ENCODE measurements at places on chromosomes 16 and 17.

DNA sequence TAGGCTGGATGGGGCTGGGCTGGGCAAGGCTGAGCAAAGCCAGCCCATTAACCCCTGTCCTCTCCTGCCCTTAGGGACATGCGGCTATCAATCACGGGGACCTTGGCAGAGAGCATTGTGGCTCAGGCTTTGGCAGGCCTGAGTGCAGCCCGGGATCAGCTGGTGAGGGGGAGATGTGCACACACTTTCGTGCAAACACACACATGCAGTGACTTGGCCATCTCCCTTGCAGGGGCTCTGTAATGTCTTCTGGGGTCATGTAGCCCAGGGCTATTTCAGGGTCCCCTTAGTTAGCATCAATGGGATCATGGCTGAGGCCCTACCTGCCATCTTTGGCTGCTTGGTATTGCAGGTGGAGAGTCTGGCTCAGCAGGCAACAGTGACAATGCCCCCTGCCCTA lies 6.9 kb downstream of the CARMIL2 start:
- DNase-seq = no peak

GRCh38 chr16:53771655-53772497 lies 67.9 kb downstream of the FTO start:
- no peak for DNase-seq

GRCh38 chr16:15835136-15835878 lies 21.5 kb downstream of the MYH11 start:
- DNase-seq = no peak

DNA sequence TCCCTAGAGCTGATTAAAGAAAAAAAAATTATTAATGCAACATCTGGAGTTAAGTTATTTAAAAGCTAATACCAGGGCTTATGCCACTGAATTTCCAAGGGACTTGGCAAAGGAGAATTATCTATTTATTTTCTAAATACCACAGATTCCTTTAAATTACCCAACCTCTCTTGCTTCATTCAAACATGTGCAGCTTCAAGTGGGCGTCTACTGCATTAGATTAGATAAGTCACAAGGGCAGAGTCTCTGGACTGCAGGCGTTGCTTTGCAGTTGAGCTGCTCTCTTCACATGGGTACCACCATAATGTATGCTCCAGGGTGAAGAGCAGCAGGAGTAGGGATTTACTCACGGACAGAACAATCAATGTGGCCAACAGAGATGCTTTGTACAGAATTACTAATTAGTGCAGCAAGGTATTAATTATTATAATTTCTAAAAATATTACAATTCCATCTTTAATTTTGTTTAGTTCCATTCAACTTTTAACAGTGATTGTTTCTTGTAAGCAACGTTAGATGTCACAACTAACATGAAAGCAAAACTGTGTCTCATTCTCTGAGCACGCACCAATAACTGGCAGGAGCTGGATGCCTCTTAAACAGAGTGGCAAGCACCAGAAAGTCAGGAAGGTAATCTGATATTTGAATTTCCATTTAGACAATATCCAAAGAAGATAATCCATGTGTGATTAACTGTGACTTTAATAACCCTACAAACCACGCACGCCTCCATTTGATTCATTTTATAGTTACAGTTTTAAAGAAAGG lies 214.2 kb downstream of the STX8 start:
- no peak for DNase-seq

DNA sequence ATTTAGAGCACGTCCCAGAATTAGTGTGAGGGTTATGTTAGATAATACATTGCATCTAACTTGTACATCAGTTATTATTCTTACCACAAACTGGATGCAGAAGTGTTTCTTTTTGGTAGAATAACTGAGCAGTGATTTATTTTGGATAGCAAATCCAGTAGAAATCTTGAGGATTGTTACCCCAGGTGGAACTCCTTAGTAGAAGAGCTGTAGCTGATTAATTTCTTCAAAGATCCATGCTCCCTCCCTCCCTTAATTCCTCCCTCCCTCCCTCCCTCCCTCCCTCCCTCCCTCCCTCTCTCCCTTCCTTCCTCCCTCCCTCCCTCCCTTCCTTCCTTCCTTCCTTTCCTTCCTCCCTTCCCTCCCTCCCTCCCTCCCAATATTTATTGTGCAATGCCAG lies 337.7 kb downstream of the CA10 start:
- no peak for DNase-seq

DNA sequence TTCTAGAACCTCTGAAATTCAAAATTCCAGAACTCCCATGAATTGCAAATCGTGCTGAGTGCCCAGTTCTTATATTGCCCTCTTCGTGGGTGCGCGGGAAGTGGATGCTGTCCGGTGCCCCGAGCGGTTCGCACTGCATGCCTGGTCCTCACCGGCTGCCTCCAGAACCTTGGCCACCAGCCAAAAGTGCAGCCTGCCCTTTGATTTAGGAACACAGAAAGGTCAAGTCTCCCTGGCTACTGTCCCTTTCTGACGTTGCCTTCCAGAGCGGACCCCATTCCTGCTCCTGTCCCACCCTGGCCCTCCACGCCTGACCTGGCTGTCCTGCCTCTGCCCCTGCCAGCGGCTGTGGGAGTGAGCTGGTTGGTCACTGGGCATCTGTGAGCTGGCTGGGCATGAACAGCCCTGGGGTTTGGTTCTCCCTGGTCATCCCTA lies 9.7 kb downstream of the NEUROD2 start:
- no peak for DNase-seq

DNA sequence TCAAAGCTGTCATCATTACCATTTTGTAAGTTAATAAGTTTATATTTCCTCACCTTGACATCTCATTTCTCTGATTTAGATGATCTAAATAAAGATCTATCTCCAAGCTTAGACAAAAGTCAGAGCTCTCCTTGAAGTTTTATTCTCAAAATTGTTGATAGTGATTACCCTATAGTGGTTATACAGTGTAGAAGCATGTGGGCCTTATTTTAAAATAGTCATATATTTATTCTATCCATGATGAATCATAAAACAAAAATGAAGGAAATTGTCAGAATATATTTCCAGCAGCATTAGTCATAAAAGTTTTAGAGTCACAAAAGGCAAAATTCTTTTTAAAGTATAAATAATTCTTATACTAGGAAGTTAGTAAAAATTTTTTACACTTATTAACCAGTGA lies 49.0 kb downstream of the RHOT1 start:
- no peak for DNase-seq

GRCh38 chr16:24045641-24046040 lies 209.9 kb downstream of the PRKCB start:
- no peak for DNase-seq

GRCh38 chr17:68468334-68468733 lies 11.0 kb upstream of the WIPI1 start:
- no peak for DNase-seq

DNA sequence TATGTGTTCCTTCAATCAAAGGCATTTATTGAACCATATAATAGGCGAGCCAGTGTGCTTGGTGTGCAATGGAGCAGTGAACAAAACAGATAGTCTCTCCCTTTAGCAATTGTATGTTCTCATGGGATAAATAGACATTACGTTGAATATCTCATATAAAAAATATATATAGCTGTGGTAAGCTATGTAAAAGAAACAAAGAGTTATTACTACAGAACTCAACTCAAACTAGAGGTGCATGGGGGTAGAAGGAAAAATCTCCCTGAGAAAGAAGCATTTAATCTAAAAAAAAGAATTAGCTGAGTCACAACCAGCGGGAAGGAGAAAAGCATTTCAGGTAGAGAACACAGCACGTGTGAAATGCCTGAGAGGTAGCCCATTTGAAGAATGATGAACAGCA lies 919.3 kb downstream of the CDH11 start:
- DNase-seq = no peak

GRCh38 chr16:57297856-57298255 lies 13.4 kb upstream of the PLLP start:
- DNase-seq = no peak

GRCh38 chr16:67129422-67129821 lies 19.7 kb downstream of the PHAF1 start:
- no peak for DNase-seq

Data from hematopoietic multipotent progenitor cell (in vitro differentiated cells).